AG04449 (cell line): ENCODE measurements at places on chromosomes 2 and 18.

- no peak for DNase-seq
Observed at GRCh38 chr2:16729335-16729734, 63.7 kb upstream of the CYRIA start.

GRCh38 chr18:47081578-47081977, 46.2 kb upstream of the ELOA2 start:
- no peak for DNase-seq

- DNase-seq, result no peak
Observed at GRCh38 chr2:70181363-70181956, 9.4 kb downstream of the C2orf42 start.

GRCh38 chr2:149657401-149658040, 69.9 kb upstream of the MMADHC start:
- no peak for DNase-seq

DNA sequence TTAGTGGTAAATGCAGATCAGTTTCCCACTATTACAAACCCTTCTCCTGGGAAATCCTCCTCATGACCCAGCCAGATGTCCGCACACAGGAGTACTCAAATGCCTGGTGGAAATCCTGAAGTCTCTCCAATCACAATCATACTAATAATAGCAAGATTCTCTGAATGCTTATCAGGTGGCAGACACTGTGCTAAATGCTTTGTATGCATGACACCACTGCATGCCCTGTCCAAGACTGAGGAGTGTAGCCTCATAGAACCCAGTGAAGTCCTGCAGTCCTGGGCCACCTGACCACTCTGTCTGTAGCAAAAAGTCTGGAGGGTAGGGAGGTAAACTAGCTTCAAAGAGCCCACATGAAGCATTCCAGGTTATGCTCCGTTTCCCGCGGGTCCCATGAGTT, 434.8 kb upstream of the CHST9 start:
- DNase-seq, result no peak

DNA sequence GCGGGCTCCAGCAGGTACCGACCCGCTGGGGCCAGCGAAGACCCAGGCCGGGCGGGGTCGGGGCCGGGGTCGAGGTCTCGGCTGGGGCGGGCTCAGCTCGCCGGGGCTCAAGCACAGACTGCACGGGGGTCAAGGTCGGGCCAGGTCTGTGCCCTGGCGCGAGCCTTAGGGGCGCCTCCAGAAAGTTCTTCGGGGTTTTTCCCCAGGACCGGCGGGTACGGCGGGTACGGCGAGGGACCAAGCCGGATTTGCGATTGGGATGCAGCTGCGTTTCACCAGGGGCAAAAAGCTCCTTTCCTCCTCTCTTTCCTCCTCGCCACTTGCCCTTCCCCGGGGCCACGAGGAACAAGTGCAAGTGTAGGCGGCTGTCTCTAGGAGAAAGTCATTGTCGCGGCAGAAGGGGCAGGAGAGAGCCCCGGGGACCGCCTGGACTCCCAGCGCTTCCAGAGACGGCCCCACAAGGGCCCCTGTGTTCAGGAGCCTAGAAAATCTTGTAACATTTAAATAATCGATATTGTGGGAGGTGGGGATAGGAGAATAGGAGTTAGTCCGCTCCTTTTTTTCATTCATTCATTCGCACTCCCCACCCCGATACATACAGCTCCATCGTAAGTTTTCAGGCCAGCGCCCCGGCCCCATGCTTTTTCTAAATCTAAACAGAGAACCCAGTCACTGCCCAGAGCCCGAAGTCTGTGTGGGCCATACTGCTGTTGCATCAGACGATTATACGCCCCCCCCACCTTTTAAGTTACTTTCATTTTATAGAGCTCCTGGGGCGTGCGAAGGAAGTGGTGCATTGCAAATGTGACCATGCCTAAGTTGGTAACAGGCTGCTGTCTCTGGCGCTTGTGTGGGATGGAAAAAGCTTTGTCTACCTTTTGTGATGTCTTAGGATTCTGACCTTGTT, 679 bp downstream of the PMAIP1 start:
- no peak for DNase-seq

GRCh38 chr2:11936761-11937160, 190.3 kb downstream of the LPIN1 start:
- no peak for DNase-seq
